HFF-Myc (cell line): ENCODE measurements at places on chromosomes 4 and X.

DNA sequence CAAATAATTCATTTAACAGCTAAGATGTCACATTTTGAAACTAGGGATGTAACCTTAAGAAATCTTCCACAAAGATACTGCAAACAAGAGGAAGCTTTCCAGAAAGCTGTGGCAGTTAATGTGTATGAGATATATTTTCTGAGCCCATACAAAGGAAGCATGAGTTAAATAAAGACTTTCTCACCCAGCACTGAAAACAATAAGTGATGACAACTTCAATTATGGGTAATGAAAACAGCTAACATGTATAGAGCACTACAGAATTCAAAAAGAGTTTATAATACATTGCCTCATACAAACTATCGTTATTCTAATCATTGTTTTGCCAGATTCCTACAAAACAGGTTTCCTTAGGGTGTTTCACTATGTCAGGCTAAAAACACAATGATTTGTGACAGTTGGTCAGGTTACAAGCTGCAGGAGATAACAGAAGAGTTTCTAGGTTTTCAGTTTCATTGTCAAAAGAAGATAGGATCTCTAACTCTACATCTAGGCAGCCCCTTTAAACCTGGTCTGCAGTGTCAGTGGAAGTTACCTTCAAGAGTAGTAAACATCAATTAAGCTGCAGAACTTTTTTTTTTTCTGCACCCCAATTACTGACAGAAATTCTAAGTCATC is 618.1 kb upstream of the ADGRL3 start:
- DNase-seq = no peak

GRCh38 chr4:185272245-185272644 is 62.8 kb downstream of the SNX25 start:
- DNase-seq = no peak

DNA sequence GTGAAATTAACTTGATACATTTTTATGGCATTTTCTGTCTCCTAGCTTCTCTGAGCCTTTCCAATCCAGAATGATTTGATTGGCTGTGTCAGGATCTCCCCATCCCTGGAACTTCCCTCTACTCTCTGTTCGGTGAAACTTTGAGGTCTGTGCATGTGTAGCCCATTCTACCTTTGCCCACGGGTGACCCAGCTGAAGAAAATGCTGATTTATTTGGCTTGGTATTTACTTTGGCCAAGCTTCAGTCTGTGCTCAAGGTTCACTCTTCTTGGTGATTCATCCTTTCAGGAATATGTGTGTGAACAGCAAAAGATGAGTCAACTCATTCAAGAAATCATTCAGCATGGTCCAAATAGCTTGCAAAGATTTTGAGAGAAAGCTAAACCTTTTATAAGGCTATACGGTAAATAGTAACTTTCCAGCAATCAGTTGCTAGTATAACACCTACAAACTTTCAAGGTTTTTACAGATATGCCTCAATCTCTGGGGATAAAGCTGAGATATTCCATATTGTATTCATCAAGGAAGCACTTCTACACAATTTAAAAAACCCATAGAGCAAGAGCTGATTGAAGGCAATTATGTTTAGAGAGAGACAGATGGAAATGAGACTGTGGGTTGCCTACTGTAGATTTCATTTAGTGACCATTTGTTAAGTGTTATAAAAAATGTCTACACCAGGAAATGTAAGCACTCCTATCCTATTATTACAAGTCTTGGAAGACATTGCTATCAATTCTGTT is 233.9 kb upstream of the CXXC4 start:
- DNase-seq = no peak

DNA sequence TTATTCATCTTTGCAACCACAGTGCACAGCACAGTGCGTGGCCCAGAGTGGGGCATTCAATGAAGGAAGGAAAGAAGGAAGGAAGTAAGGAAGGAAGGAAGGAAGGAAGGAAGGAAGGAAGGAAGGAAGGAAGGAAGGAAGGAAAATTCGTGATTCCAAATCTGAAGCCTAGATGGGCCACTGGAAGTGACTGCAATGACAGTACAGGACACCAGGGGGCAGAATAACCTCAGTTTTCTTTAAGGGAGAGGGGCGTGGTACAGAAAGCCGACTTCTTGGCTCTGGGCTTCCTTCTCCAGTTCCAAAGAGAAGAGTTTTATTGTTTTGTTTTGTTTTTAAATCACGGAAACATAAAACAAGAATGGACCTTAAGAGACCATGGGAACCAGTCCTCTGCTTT is 47.8 kb downstream of the APLN start:
- peak; percentile 30 for DNase-seq

- no peak for DNase-seq
Observed at GRCh38 chrX:20452487-20452886, 185.8 kb upstream of the RPS6KA3 start.

DNA sequence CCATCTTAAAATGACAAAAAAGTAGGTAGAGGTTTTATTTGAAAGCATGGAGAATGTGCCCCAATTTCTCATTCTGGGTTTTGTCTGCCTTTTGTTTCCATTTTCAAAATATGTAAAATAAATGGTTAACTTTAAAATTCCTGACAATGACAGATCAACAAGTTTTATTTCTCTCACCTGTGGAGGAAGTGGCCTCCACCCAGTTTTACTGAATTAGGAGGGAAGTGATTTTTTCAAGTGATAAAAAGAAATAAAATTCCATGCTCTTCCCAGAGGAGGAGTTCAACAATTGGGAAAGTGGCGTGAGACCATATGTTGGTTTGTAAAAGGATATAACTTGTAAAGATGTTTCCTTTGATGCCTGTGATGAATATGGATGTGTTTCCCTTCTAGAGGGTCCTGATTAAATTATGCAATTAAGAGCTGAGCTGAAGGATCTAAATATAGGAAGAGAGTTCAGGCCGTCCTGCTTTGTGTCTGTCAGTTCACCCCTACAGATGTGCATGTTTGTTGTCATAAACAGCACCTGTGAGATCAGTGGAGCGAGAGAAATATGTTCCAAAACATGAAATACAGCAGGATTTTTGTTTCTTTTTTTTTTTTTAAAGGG is 19.5 kb downstream of the SMAD1 start:
- no peak for DNase-seq
